ENCODE measurements at places on chromosomes 12 and 14. TPM values are rescaled to one million over a fixed set of nuclear protein-coding genes. Genes with fewer than 3 reads are reported as not detected.
A peak's percentile ranks its signal among the peaks of the same experiment; 100 is the strongest.

- H3K4me3 ChIP-seq = no peak overlapping the region
- no peak overlapping the region for H3K27ac ChIP-seq
- no peaks in the 10 kb centered on the region for H3K4me1 ChIP-seq
- H3K27me3 ChIP-seq = no peaks in the 10 kb centered on the region
Observed at GRCh38 chr14:85752175-85752574, 222.2 kb downstream of the FLRT2 start.

DNA sequence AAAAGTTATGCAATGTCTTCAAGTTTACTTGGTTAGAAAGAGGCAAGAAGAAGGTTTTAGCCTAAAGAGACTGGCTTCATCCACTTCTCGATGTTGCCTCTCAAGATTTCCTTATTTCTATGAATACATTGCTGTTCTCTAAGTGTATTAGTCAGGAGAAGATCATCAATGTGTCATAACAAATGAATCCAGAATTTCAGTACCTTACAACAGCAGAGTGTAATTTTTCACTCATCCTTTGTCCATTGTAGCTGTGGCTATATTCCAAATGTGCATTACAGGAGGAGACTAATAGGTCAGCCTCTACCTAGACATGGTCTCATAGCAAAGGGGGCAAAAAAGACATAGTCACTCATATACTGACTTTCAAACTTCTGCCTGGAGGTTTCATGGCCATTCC, 579.1 kb downstream of the PRKD1 start:
- H3K4me1 ChIP-seq = no peaks in the 10 kb centered on the region
- no peaks in the 10 kb centered on the region for H3K36me3 ChIP-seq
- no peak overlapping the region for H3K27ac ChIP-seq
- no peak overlapping the region for H3K4me3 ChIP-seq
- no peaks in the 10 kb centered on the region for H3K27me3 ChIP-seq

GRCh38 chr12:132695431-132695830, 8.0 kb downstream of the PXMP2 start:
- H3K4me1 ChIP-seq = peaks cover under 1% of the 10 kb centered on the region
- peaks cover 13% of the 10 kb centered on the region for H3K36me3 ChIP-seq
- H3K4me3 ChIP-seq = no peak overlapping the region
- DNase-seq = no peak

DNA sequence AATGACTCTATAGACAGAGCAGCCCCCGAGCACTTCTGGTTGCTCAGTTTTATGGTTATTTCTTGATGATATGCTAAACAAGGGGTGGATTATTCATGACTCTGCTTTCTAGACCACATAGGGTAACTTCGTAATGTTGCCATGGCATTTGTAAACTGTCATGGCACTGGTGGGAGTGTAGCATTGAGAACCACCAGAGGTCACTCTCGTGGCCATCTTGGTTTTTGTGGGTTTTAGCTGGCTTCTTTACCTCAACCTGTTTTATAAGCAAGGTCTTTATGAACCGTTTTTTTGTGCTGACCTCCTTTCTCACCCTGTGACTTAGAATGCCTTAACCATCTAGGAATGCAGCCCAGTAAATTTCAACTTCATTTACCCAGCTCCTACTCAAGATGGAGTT, 1036.2 kb upstream of the FLRT2 start:
- no peaks in the 10 kb centered on the region for H3K36me3 ChIP-seq
- no peak for DNase-seq
- H3K27ac ChIP-seq = no peak overlapping the region

GRCh38 chr14:34989762-34990161, 7.0 kb downstream of the SRP54 start:
- no peak overlapping the region for H3K4me3 ChIP-seq
- no peaks in the 10 kb centered on the region for H3K36me3 ChIP-seq
- DNase-seq = no peak

GRCh38 chr14:61737915-61738314, 24.3 kb upstream of the SNAPC1 start:
- DNase-seq = no peak
- no peak overlapping the region for H3K27ac ChIP-seq
- H3K27me3 ChIP-seq = no peaks in the 10 kb centered on the region
- no peaks in the 10 kb centered on the region for H3K36me3 ChIP-seq
- H3K4me1 ChIP-seq = no peaks in the 10 kb centered on the region

DNA sequence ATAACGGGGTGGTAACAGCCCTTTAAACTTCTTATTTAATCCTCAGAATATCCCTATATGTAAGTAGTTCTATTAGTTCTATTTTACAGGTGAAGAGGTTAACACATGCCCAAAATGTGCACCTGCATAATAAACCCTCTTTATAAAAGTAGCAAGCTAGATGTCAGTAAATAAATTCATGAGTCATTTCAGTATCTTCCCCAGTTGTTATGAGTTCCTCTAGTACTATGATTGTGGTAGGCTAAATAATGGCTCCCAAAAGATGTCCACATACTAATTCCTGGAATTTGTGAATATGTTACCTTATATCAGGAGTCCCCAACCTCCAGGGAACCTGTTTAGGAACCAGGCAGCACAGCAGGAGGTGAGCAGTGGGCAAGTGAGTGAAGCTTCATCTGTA, 106.5 kb downstream of the TMTC3 start:
- no peaks in the 10 kb centered on the region for H3K36me3 ChIP-seq
- no peak overlapping the region for H3K4me3 ChIP-seq
- no peak for DNase-seq
- H3K4me1 ChIP-seq = no peaks in the 10 kb centered on the region

- no peaks in the 10 kb centered on the region for H3K36me3 ChIP-seq
- no peak overlapping the region for H3K4me3 ChIP-seq
- no peak for DNase-seq
- no peak overlapping the region for H3K27ac ChIP-seq
Observed at GRCh38 chr12:60693019-60693626, 1097.3 kb downstream of the SLC16A7 start.

GRCh38 chr14:22884076-22884737, 1.2 kb downstream of the REM2 start:
- DNase-seq = no peak
- H3K4me1 ChIP-seq = peaks cover 5% of the 10 kb centered on the region
- H3K27ac ChIP-seq = no peak overlapping the region

DNA sequence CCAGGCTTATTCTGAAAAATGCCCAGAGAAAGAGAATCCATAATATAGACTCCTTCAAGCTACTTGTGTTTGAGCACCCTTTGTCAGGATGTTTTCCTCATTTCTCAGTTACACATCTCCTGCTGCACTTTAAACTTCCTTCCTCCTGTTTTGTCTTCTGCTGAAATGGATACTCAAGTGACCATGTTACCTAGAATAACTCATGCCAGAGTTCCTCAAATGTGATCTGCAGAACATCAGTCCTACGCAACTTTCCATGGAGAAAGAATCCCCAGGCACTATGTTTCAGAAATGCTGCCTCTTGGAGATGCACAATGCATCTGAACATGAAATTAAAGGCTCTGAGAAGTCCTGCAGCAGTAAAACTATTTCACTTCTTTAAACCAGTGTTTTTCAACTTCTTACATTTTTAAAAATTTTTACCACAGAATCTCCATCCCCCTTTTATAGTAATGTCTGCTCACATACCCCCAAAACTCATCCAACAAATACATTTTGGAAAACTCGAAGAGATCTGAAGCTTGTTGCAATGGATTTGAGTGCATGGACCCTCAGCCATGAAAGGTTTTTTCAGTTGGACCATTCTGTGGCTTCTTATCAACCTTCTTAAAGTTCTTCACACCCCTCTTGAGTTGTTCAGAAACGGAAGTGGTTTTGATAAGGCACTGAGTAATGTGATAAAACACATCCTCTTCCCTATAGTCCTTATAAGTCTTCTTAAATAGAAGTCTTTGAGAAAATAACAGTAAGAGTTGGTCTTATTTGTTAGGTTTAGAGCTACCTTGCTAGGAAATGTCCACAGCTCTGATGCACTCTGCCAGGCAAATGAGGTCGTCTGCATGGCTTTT, 84.5 kb upstream of the KCNA1 start:
- H3K36me3 ChIP-seq = no peaks in the 10 kb centered on the region
- no peak for DNase-seq
- H3K4me3 ChIP-seq = no peak overlapping the region
- no peaks in the 10 kb centered on the region for H3K27me3 ChIP-seq
- no peaks in the 10 kb centered on the region for H3K4me1 ChIP-seq

- no peak overlapping the region for H3K4me3 ChIP-seq
- DNase-seq = no peak
- no peaks in the 10 kb centered on the region for H3K36me3 ChIP-seq
- H3K27ac ChIP-seq = no peak overlapping the region
Observed at GRCh38 chr14:89384023-89384422, 33.0 kb downstream of the FOXN3 start.

DNA sequence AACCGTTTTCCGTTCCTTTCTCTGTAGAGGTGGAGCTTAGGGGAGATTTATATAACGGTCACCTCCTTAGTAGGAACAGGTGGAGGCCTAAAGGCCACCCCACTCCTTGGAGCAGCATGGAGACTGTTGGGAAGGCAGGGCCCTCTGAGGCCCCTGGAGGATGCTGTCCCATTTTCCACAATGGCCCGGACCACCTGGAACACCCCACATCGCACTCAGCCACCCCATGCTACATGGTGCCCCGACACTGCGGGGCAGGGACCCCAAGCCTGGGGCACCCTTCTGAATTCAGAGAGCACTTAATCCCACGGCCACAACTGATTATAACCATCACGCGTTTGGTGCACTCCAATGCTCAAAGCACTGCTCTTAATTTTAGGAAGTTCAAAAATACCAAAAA, 41.4 kb downstream of the C14orf132 start:
- no peak for DNase-seq
- H3K36me3 ChIP-seq = no peaks in the 10 kb centered on the region
- no peaks in the 10 kb centered on the region for H3K27me3 ChIP-seq
- H3K4me3 ChIP-seq = no peak overlapping the region

DNA sequence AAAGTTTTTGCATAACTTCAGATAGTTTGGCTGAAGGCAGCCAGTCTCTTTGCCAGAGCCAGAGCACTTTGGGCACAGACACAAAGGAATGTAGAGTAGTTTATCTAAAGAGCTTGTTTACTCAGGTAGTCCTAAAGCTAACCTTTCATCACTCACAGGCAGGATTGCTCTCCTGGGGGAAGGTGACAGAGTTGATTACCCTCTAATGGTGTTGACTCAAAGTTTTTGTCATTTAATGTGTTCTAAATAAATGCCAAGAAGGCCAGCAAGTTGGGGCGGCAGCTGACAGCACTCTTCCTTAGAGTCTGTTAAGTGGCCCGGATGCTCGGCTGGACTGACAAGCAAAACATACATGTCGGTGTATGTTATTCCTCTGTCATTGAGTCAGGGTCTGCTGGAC, 9.3 kb upstream of the TAS2R46 start:
- DNase-seq = no peak
- H3K36me3 ChIP-seq = no peaks in the 10 kb centered on the region
- H3K4me1 ChIP-seq = no peaks in the 10 kb centered on the region
- H3K27ac ChIP-seq = no peak overlapping the region

- no peaks in the 10 kb centered on the region for H3K4me1 ChIP-seq
- H3K27me3 ChIP-seq = no peaks in the 10 kb centered on the region
- no peaks in the 10 kb centered on the region for H3K36me3 ChIP-seq
- H3K4me3 ChIP-seq = no peak overlapping the region
- no peak overlapping the region for H3K27ac ChIP-seq
Observed at GRCh38 chr12:68106160-68106559, 53.4 kb downstream of the IFNG start.

DNA sequence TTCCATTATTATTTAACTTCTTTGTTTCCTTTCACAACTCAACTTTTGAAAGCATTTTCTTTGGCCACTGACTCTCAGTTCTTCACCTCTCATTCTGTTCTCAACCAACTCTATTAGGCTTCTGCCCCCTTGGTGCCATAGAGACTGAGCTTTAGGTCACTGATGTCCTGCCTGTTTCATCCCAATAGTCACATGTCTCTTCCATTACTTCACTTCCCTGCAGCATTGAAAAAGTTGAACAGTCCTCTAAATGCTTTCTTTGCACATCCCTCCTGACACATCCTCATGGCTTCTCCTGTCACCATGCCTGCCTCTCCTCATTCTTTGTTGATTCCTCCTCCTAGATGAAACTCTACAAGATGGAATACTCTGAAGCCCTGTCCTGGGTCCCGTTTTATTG, 2.7 kb downstream of the CLEC12A start:
- H3K4me3 ChIP-seq = no peak overlapping the region
- H3K4me1 ChIP-seq = no peaks in the 10 kb centered on the region
- H3K36me3 ChIP-seq = no peaks in the 10 kb centered on the region
- H3K27me3 ChIP-seq = no peaks in the 10 kb centered on the region
- no peak for DNase-seq

- H3K27me3 ChIP-seq = no peaks in the 10 kb centered on the region
- H3K27ac ChIP-seq = no peak overlapping the region
- peak overlapping the region; percentile 54 for H3K4me3 ChIP-seq
- no peaks in the 10 kb centered on the region for H3K36me3 ChIP-seq
- DNase-seq = no peak
- H3K4me1 ChIP-seq = no peaks in the 10 kb centered on the region
Observed at GRCh38 chr12:48118284-48118871, 786 bp upstream of the PFKM start.

GRCh38 chr14:105908481-105908911, 382.1 kb downstream of the TMEM121 start:
- H3K27me3 ChIP-seq = no peaks in the 10 kb centered on the region
- no peaks in the 10 kb centered on the region for H3K36me3 ChIP-seq
- no peak overlapping the region for H3K4me3 ChIP-seq
- H3K4me1 ChIP-seq = no peaks in the 10 kb centered on the region

DNA sequence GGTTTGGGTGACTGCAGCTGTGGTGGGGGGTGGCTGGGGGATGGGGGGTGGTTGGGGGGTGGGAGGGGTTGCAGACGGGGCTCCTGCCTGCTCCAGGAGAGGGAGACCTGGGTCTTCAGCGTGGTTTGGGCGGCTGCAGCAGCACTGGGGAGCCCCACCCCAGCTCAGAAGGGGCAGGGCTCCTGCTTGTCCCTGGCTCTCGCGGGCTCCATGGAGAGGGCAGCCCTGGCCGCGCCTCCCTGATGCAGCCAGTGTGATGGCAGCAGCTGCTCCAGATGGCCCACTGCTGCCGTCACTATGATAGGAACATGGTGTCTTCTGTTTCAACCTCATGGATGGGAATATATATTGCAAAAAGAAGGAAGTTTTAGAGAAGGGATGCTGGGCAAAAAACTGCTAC, 22.9 kb downstream of the TRHDE start:
- DNase-seq = no peak
- H3K36me3 ChIP-seq = no peaks in the 10 kb centered on the region
- H3K27ac ChIP-seq = no peak overlapping the region
- no peak overlapping the region for H3K4me3 ChIP-seq
- H3K4me1 ChIP-seq = no peaks in the 10 kb centered on the region

DNA sequence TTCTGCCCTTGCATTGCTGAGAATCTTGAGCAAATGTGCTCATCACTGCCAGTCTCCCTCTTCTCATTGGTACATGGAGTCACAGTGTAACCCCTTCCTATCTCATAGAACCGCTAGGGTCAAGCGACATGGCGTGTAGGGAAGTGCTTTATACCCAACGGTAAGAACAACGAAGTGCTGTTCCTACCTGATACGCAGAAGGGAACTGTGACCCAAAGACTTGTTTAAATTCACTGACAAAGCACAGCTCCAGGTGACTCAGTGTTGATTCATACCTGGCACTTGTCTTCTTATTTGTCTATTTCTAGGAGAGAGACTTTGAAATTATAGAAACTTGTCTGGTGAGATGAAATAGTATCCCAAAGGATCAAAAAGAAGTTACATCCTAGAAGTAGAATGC, 53.7 kb downstream of the FBXL14 start:
- H3K27me3 ChIP-seq = no peaks in the 10 kb centered on the region
- no peak overlapping the region for H3K4me3 ChIP-seq
- no peaks in the 10 kb centered on the region for H3K36me3 ChIP-seq
- no peaks in the 10 kb centered on the region for H3K4me1 ChIP-seq
- no peak for DNase-seq
- no peak overlapping the region for H3K27ac ChIP-seq

The ACSM4 gene
- not detected for total RNA-seq

The ZDHHC22 gene
- not detected for total RNA-seq

The TGFB3 gene
- 47.0 TPM for total RNA-seq

The TEX52 gene
- 0.19 TPM for total RNA-seq

The RAD9B gene
- total RNA-seq = 0.16 TPM

The CISTR gene
- not detected for total RNA-seq

The COX8C gene
- total RNA-seq = not detected

The TAS2R30 gene
- 1.3 TPM for total RNA-seq

The AP4S1 gene
- 3.8 TPM for total RNA-seq

The MYRFL gene
- total RNA-seq = 1.2 TPM

All from pancreas (tissue), 10 donors.